ENCODE measurements at places on chromosomes 3 and 15.

DNA sequence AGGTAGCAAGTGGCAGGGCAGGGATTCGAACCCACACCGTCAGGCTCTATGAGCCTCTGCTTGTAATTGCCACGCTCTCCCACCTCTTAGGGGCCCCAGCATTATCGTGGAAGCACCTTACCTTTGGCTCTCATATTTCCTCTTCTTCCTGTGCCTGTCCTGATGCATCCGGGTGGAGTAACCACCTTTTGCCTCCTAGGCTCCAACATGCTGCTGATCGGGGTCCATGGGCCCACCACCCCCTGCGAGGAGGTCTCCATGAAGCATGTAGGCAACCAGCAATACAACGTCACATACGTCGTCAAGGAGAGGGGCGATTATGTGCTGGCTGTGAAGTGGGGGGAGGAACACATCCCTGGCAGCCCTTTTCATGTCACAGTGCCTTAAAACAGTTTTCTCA lies 40.4 kb downstream of the DNASE1L3 start:
- no peaks in the 10 kb centered on the region for H3K27me3 ChIP-seq
- no peak overlapping the region for H3K4me3 ChIP-seq
- H3K4me1 ChIP-seq = no peaks in the 10 kb centered on the region
- H3K27ac ChIP-seq = no peak overlapping the region

DNA sequence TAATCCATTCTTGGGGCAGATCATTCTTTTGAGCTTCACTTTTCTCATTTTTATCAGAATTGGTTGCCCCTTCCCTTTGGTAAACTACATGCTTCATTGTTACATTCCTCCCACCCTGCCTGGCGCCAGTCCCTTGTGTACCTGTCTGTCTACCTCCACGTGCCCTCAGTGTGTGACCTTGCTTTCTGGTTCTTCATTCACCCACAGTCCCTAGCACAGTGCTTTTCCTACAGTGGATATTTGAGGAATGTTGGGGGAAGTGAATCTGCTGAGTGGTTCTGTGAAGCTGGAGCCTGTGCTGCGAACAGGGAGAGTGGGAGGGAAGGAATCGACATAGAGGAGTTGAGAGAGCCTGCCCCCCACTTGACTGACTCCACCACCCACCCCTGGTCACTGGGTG lies 23.4 kb downstream of the GPD1L start:
- no peak overlapping the region for H3K27ac ChIP-seq
- H3K36me3 ChIP-seq = peaks cover 10% of the 10 kb centered on the region
- H3K27me3 ChIP-seq = no peaks in the 10 kb centered on the region
- H3K4me3 ChIP-seq = no peak overlapping the region

DNA sequence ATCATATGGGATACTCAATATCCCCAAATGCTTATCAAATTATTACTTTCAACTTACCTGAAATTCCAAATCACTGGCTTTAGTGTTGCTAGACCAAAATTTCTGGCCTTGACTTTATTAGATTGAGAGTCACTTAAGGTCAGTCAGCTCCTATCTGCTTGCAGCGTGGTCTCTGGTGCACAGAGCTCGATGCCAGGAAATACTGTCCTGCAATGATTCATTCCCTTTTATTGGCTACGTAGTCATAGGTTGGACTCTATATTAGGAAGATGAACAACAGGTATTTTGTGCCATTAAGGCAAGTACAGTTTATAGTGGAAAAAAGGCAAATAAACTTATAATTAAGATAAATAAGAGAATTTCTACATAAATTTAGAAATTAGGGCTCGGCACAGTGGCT lies 378.6 kb upstream of the MCTP2 start:
- H3K27me3 ChIP-seq = peaks cover 2% of the 10 kb centered on the region
- no peak overlapping the region for H3K4me3 ChIP-seq
- no peak for DNase-seq
- H3K36me3 ChIP-seq = no peaks in the 10 kb centered on the region

DNA sequence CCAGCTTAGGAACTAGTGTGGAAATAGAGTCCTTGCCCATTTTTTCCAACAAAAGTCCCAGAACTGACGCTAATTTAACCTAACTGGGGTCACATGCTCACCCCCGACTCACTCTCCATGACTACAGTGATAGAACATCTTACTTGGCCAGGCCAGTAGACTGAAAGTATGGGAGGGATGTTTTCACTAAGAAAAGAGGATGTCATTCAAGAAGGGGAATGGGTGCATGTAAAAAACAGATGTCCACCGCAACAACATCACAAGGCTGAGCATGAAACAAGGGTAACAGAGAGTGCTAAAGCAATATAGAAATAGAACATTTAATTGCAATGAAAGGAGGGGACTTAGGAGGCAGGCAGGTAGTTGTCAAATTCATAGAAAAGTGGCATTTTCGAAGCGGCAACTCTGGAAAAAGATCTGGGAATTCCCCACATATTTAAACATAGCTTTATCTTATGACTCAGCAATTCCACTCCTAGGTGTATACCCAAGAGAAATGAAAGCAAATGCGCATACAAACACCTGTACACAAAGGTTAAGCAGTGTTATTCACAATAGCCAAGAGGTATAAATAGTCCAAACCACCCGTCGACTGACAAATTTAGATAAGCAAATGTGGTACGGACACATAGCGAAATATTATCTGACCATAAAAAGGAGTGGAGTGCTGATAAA lies 41.1 kb upstream of the UBE2E2 start:
- no peaks in the 10 kb centered on the region for H3K36me3 ChIP-seq
- H3K4me1 ChIP-seq = peaks cover 13% of the 10 kb centered on the region
- no peak for DNase-seq
- H3K27me3 ChIP-seq = peaks cover 2% of the 10 kb centered on the region
- H3K4me3 ChIP-seq = peak overlapping the region; percentile 1
- no peak overlapping the region for H3K27ac ChIP-seq

DNA sequence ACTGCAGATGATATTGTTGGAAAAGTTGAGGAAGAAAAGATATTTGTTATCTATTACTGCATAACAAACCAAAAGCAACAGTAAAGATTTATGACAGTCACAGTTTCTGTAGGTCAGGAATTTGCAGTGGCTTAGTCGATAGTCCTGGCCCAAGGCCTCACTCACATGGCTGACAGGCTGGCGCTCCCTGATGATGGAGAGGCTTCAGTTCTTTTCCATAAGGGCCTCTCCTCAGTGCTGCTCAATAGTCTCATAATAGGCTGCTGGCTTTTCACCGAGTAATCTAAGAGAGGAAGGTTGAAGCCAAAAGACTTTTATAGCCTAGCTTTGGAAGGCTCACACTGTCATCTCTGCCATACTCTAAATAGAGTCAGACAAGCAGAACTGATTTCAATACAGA lies 17.7 kb downstream of the IREB2 start:
- DNase-seq = no peak
- H3K4me3 ChIP-seq = no peak overlapping the region
- H3K27ac ChIP-seq = no peak overlapping the region
- peaks cover 41% of the 10 kb centered on the region for H3K4me1 ChIP-seq
- no peaks in the 10 kb centered on the region for H3K27me3 ChIP-seq

- no peaks in the 10 kb centered on the region for H3K27me3 ChIP-seq
- H3K27ac ChIP-seq = no peak overlapping the region
- no peak overlapping the region for H3K4me3 ChIP-seq
- H3K4me1 ChIP-seq = peaks cover 39% of the 10 kb centered on the region
Observed at GRCh38 chr15:73628976-73629797, 4.0 kb downstream of the NPTN start.

DNA sequence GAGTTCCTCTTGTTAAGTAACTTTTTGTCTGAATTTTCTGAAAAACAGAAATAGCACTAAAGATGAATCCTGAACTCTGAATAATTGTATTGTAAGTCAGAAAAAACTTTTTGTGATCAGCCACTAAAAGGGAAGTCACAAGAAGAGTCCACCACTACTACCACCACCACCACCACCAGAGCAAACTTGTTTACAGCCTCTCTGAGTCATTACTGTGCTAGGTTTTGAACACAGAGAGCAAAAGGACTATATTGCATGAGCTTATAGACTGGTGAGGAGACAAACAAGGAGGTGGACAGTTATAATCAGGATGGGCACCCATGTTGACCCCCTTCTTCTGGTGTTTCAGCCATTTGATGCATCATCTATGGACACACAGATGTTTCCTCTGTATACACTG lies 141.7 kb downstream of the IL5RA start:
- H3K27me3 ChIP-seq = peaks cover 9% of the 10 kb centered on the region
- no peak overlapping the region for H3K27ac ChIP-seq
- H3K36me3 ChIP-seq = no peaks in the 10 kb centered on the region
- no peak for DNase-seq

DNA sequence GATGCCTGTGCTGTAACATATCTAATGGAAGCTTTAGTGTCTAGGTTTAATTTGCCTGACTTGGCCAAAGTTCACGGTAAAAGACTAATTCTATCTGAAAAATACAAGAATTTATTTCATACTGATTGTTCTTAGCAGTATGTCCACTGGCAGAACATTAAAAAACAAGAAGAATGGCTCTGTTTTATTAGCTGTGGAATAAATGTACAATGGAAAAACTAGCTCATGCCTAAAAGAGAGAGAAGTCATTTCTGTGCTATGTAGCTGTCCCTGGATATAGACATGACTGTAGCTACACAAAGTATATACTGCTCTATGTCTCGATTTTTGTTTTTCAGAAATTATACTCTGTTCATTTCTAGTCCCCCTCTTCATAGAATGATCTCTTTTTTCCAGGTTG lies 13.9 kb upstream of the VGLL3 start:
- H3K4me1 ChIP-seq = no peaks in the 10 kb centered on the region
- H3K36me3 ChIP-seq = no peaks in the 10 kb centered on the region
- H3K4me3 ChIP-seq = no peak overlapping the region
- no peak for DNase-seq
- no peaks in the 10 kb centered on the region for H3K27me3 ChIP-seq

GRCh38 chr3:188537606-188538005 lies 383.6 kb downstream of the LPP start:
- no peaks in the 10 kb centered on the region for H3K27me3 ChIP-seq
- no peak overlapping the region for H3K27ac ChIP-seq
- peaks cover 15% of the 10 kb centered on the region for H3K4me1 ChIP-seq
- H3K4me3 ChIP-seq = no peak overlapping the region
- peaks cover 8% of the 10 kb centered on the region for H3K36me3 ChIP-seq

DNA sequence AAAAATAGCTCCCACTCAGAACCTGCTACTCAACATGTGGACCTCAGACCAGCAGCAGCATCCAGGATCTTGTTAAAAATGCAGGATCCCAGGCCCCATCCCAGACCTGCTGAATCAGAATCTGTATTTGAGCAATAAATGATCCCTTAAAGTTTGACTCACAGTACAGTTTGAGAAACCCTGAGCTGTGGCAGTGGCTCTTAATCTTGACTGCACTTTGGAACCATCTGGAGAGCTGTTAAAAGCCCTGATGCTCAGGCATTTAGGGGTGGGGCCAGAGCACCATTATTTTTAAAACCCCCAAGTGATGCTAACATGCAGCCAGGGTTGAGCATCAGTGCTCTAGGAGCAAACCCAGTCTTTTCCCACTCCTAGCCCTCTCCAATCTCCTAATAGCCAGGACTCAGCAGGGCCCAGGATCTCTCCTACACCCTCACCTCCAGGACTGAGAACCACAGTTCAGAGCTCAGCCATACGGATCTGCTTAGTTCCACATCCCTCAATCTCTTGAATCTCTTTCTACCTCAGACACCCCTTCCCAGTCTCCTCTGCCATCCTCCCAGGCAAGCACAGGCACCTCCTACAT lies 10.2 kb downstream of the RFTN1 start:
- no peak for DNase-seq
- H3K27ac ChIP-seq = peak overlapping the region; percentile 40
- H3K36me3 ChIP-seq = peaks cover 6% of the 10 kb centered on the region
- peaks cover 26% of the 10 kb centered on the region for H3K27me3 ChIP-seq
- no peak overlapping the region for H3K4me3 ChIP-seq

- DNase-seq = no peak
- no peaks in the 10 kb centered on the region for H3K36me3 ChIP-seq
- no peaks in the 10 kb centered on the region for H3K27me3 ChIP-seq
- no peak overlapping the region for H3K4me3 ChIP-seq
- peak overlapping the region; percentile 42 for H3K27ac ChIP-seq
- H3K4me1 ChIP-seq = peaks cover 7% of the 10 kb centered on the region
Observed at GRCh38 chr15:92159481-92159880, 234.2 kb upstream of the ST8SIA2 start.

DNA sequence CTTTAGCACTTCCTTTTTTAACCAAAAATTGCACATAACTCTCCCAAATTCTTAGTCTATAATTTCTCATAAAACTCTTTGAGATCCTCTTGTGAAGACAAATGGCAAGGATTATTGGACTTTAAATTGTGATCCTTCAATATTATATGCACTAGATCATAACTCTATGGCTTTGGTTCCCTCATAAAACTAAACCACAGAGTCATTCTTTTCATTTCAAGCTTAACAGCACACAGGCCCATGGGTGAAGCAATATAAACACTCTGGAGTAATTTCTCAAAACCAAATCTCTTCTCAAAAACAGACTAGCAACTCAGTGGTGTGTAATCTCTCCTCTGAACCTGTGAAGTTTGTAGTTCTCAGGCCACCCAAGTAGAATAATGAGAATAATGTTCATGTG lies 171.0 kb upstream of the NECTIN3 start:
- no peaks in the 10 kb centered on the region for H3K27me3 ChIP-seq
- no peak for DNase-seq
- H3K36me3 ChIP-seq = no peaks in the 10 kb centered on the region
- H3K4me1 ChIP-seq = no peaks in the 10 kb centered on the region
- no peak overlapping the region for H3K4me3 ChIP-seq

Measured in memory B cell (primary cell).